ENCODE measurements at places on chromosomes 11 and 22.

- no peak for DNase-seq
These were observed 35.0 kb downstream of the INTS4 start for GRCh38 chr11:77959434-77959833.

- no peak for DNase-seq
These were observed 1.9 kb downstream of the FBXO7 start for GRCh38 chr22:32476281-32477195.

DNA sequence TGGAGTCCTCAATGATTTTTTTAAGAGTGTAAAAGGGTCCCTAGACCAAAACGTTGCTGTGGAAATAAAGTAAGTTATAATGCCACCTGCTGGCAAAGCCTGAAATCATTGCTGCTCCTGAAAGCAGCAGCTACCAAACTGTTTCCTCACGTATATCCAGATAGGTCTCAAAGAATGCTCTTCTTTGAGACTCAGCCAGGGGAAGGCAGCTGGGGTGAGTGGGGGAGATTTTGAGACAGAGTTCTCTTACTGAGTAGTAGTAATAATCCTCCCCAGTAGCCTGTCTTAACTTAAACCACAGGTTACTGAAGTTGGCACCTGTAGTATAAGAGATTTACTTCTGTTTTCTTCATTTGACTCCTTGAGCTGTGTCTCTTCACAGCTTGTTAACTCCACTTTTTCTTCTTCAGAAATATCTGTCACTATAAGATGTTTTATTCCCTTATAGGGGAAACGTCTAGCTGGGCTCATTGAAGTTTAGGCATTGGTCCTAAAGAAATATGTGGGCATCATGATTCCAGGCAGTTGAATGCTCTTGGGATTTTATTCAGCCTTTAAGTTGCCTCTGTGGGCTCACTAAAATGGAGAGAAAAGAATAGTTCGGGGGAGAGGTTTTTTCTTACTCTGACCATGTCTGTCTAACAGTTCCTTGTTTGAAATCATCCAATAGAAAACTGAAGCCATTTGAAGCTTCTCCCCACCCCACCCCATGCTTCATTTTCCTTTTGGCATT lies 77.9 kb downstream of the BTBD10 start:
- DNase-seq = no peak

DNA sequence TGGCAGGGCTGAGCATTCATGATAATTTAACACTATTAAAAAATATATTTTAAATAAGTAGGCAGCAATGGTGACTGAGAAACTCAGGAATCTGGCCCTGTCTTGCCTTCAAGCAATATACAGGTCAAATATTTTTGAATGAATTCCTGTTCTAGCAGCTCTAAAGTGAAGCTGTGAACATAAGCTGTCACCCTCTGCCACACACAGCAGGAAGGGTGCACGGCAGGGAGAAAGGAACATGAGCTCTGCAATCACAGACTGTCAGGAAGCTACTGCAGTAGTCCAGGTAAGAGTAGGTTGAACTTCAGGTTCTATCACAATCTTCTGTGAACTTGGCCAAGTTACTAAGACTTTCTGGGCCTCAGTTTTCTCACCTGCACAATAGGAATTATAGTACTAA lies 114.8 kb downstream of the SERGEF start:
- DNase-seq = no peak

GRCh38 chr11:62505059-62505439 lies 41.6 kb downstream of the AHNAK start:
- no peak for DNase-seq
